ENCODE measurements at places on chromosomes 2 and 18.

DNA sequence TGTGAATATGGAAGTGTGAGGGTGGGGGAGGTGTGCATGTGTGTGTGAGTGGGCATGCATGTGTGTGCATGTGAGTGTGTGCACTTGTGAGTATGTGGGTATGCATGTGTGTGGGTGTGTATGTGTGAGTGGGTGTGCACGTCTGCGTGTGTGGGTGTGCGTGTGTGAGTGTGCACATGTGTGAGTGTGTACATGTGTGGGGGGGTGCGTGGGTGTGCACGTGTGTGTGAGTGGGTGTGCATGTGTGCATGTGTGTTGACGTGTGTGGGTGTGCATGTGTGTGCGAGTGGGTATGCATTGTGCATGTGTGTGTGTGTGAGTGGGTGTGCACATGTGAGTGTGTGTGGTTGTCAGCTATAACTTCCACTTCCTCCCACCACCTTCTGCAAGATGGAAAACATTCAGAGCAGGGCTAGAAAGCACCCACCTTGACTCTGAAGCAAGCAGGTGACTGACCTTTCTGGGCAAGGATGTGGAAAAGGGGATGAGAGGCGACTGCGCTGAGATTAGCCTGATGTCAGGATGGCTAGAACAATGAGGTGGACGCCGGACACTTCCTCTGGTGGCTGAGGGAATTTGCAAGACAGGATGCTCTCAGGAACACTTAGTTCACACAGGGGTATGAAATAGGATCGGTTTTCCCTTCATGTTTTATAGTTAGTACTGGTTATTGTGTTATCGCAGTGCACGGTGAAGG lies 103.6 kb downstream of the ACKR3 start:
- DNase-seq, result peak; percentile 11

DNA sequence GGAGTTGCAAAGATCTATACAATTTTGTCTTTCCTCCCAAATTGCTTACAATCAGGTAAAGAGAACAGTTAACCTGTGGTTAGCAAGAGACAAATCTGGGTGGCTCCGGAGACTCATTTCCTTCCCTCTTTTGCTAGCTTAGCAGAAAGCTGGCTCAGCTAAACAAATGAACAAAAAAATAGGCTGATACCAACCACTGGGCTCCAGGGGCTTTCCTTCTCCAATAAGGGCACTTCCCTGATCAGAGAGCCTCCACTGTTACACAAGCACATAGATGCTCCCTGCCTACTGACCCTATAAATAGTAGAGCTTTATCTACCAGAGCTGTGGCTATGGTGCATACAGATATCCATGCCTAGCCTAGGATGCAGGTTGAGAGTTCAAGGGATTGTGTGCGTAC lies 90.1 kb upstream of the ARL5A start:
- DNase-seq, result no peak

DNA sequence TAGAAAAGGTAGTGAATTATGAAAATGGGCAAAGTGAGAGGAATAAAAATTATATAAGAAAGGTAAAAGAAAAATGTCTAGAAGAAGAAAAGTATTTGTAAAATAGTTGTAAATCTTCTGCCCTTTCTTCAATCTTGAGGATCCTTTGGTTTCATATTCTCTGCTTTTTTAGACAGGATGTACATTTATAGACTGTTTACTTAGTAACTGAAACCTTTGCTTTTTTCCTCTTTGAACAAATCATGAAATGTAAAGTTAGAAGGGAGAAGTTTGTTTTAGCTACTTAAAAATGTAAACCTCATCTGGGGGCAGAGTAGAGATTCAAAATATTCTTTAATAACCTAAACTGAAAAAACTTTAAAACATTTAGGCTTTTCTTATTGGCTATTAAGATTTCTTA lies 150.4 kb upstream of the ITGA4 start:
- no peak for DNase-seq

DNA sequence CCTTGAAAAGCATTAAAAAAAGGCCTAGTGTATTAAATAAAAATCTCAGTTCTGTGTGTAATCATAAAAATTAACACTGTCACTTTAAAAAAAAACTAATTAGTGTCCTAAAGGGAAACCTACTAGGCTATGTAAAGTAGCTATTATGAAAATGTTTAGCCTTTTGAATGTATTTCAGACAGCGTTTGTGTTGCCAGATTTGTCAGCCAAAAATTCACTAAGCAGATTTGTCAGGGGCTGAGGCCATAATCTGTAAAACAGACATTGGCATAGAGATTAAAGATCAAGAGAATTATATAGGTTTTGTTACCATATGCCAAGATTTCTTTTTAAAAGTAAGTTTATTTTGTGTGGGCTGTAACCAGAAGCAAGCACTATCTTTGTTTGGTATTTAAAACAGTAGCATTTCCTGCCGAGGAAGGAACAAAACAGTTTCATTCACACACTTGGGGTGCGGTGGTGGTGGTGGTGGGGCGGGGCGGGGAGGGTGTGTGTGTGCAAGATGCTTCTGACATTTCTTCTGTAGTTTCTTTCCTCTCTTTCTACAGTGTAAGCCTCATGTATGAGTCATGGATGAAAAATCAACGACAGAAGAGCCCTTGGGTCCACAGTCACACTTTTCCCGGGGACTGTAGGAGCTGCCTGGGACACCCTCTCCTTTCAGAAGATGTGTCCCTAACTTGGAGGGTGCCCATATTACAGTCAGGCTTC lies 328.5 kb upstream of the FANCL start:
- no peak for DNase-seq

DNA sequence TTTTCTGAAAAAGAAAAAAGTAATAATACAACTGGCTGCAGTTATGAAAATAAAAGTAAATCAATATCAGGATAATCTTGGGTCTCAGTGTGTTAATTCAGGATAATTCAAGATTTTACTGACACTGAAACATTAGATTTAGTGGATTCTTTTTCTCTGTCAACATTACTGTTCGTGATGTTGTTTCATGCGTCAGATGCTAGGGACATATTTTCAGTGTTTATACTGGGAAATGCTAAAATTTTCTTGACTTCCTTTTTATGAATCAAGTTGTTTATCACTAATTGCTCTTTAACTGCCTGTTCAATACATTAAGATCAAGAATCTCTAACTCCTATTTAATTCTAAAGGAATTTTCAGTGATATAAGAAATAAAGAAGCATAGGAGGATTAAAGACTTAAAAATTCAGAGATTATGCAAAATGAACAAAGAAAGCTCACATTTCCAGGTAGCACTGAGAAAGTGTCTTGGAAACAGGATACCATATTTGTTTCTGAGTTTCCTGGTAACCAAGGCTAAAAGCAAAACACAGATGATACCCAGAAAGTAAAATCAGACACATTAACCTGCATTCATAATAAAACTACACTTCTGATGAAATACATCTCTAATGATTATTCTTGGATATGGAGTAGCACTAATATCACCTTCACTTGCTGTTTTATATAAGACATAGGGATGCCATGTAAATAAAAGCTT lies 174.0 kb downstream of the ARL4C start:
- DNase-seq, result no peak

DNA sequence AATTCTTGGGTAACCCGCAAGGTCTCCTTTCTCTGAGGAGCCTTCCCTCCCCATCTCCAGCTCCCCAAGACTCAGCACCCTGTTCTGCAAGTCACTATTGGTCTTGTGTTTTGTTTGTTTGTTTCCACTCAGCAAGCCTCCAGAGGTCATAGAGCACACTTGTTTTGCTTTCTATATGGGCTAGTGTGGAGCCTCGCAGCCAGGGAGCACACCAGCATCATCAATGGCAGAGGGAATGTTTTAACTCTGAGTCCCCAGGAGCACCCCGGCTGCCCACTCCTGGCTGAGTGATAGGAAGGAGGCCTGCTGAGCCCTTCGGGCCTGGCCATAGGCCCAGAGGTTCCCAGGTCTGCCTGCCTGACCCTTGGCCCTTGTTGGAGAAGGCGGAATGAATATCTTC lies 36.6 kb downstream of the GLI2 start:
- no peak for DNase-seq
